ENCODE measurements at places on chromosomes 4 and X.

DNA sequence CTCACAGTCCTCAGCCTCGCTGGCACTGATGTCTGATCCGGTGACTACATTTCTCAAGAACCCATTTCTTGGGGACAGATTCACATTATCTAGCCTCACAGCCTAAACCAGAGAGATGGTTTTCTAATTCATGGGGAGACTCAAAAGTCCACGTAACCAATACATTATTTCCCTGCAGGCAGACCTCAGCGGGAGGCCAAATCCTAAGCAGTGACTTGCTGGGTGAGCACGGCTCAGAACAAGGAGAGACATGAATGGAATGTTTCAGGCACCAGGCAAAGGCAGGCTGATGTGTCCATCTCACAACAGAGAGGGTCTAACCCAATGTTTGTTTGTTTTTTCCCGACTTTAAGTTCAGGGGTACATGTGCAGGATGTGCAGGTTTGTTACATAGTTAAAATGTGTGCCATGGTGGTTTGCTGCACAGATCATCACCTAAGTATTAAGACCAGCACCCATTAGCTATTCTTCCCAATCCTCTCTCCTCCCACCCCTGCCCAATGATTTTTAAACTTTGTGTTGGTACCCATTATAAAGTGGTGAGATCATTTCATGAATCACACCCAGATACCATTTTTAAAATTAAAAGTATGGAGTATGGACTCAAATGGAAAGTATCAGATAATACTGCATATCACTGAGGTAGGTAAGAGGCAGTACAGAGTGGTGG, 53.3 kb downstream of the SCD5 start:
- peak; percentile 47 for DNase-seq

GRCh38 chrX:11757719-11758399, at the start of gene MSL3:
MSL3 (plus strand) TSS chrX:11758237; CDS start chrX:11758264, 27 bp downstream.
- DNase-seq = peak; percentile 84

GRCh38 chr4:68316193-68316969, 33.5 kb downstream of the YTHDC1 start:
- no peak for DNase-seq

GRCh38 chr4:114890773-114891172, 222.6 kb downstream of the NDST4 start:
- no peak for DNase-seq

DNA sequence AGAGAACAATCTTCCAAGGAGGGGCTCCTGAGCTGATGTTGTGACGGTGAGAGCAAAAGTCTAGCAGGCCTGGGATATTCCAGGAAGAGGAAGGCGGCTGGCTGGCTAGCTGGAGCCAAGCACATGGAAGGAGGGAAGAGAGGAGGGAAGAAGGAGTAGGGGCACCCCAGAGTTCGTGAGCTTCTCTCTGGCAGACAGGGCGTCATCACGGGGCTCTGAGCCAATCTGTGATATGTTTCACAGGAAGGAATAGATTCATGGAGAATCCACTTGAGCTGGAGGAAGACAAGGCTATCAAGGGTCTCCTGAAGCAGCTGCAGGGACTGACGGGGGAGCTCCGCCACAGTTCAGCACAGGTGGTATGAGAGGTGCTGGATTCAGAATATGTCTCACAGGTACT, 73.6 kb downstream of the DHRSX start:
- no peak for DNase-seq

- DNase-seq = no peak
These were observed 123.6 kb downstream of the RBM47 start for GRCh38 chr4:40506066-40506465.

DNA sequence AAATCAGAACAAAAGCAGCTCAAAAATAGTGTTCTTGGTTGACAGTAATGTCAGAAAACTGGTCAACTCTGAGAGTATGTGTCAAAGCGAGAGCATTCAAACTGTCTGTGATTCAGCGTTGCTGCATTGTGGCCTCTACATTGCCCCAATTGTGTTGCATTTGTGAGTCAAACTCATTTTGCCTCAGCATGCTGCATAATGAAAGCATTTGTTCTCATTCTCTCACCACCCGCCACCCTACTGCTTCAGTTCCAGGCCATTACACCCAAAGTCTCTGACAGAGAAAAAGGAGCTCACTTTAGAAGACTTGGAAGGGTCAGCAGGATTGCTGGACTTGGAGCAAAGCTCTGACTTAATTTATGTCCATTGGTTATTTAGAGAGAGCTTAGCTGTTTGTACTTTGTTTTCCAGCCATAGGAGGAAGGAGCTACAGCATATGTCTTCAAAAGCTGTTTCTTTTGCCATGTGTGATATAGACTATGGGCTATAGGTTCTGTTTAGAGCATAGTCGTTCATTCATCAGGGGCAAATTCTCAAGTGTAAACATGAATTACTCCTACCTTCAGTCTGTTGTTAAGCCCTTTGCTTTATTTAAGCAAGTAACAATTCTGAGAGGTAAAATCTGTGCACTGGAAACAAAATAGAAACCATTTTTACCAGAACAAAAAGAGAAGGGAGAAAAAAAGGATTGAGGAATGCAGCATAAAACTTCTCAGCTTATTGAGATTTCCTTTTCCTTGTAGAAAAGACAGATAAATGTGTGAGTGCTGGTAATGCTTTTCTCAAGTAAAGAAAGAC, 153.4 kb upstream of the ANK2 start:
- DNase-seq = no peak

DNA sequence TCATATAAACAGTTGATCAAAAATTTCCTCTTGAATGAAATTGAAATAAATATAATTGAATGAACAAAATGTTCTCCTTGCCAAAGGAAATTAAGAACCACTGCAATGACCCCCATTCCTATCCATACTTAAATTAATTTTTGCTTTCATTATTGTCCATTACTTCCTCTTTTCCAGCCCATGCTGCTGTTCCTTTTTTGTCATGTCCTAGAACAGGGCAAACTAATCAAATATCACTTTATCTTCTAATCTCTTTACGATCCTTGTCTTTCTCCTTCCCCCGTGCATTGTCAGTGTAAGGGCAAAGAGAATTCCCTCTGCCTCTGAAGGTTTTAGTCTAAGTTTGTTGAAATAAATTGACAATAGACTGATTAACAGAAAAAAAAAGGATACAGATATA, 203.0 kb downstream of the CENPC start:
- DNase-seq = no peak

GRCh38 chrX:8067754-8068462, 103.2 kb downstream of the VCX2 start:
- DNase-seq = no peak

GRCh38 chr4:8832113-8832915, 39.3 kb downstream of the HMX1 start:
- no peak for DNase-seq

GRCh38 chrX:42948723-42949657, 171.0 kb upstream of the PPP1R2C start:
- no peak for DNase-seq

GRCh38 chr4:66357316-66357715, 687.0 kb upstream of the EPHA5 start:
- no peak for DNase-seq

- no peak for DNase-seq
These were observed 22.9 kb downstream of the PDGFC start for GRCh38 chr4:156948738-156949137.

DNA sequence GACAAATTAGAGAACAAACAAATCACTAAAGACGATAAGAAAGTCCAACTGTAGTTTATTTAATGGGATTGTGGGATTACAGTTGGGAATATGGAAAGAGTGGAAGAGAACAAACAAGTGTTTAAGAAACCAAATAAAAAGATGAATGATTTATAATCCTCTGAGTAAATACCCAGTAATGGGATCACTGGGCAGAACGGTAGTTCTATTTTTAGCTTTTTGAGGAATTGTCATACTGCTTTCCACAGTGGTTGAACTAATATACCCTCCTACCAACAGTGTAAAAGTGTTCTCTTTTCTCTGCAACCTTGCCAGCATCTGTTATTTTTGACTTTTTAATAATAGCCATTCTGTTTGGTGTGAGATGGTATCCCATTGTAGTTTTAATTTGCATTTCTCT, 15.0 kb downstream of the C4orf51 start:
- DNase-seq = no peak

DNA sequence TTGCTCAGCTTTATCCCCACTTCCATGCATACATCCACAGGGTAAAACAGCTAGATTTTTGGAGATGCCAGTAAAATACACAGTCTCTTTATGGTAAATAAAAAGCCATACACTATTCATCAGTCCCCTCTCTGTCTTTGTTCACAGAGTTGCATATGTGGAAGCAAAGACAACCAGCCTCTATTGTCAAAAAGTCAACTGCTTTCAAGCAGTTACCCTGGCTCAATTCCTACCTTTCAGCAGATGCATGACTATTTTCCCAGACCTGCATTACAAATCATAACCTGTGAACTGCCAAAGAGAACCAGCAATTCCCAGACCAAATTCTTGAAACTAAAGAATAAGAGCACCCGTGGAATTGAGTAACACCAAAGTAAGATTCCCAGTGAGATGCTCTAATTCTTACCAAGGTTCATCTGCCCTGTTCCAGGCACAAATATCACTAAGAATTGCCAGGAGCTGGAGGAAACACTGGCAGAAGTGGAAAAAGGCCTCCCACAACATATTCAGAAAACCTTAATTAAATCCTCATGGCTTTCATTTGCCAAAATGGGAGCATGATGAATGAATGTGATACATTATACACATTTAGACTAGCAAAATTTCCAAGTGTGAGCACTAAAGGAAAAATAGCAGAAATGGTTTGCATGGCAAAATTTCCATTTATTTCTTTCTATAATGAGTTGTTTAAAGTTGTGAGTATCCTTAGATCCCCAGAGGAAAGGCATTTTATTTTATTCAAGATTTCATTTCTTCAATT, 391.2 kb upstream of the ADGRL3 start:
- no peak for DNase-seq

- no peak for DNase-seq
These were observed 3.8 kb downstream of the CXCL8 start for GRCh38 chr4:73744203-73744602.

- no peak for DNase-seq
These were observed 40.5 kb upstream of the FAM120C start for GRCh38 chrX:54223581-54223980.

GRCh38 chr4:43816116-43816515, 632.5 kb downstream of the KCTD8 start:
- no peak for DNase-seq

- peak; percentile 55 for DNase-seq
These were observed 46.3 kb downstream of the ATP10D start for GRCh38 chr4:47531241-47531953.

DNA sequence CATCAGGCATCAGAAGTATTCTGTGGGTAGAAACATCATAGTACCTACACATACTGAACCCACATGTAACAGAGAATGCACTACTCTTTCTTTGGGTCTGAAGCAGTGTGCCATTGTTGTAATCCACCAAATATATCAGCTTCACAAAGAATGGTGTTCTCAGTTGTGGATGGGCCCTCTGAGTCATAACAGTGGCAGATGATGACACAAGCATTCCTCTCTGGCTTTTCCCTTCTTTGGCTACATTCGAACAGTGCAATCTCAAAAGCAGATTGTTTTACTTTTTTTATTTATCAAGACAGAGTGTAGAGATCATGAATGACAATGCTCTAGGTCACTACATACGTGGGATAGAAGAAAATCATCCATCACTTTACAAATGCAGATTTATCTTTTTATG, 247.2 kb upstream of the EPHA5 start:
- no peak for DNase-seq

- no peak for DNase-seq
These were observed 151.1 kb downstream of the PJA1 start for GRCh38 chrX:69014200-69014599.

- DNase-seq = no peak
These were observed 221.0 kb downstream of the PALLD start for GRCh38 chr4:168717847-168718246.

DNA sequence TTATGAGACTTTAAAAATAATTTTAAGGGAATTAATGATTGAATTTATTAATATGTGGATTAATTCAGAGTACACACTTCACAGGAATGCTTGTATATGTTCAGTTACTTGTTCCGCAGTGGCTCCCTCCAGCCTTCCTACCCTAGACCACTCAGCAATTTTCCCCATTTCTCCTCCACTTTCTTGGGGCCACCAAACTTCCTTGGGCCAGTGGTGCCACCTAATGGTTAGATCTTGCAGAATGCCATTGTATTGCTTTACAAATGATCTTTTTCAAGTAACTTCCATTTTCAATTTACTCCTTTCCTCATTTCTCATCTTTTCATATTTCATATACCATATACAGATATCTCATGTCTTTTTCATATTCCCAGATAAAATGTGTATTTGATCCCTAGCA, 3.6 kb upstream of the RNF175 start:
- DNase-seq = no peak

DNA sequence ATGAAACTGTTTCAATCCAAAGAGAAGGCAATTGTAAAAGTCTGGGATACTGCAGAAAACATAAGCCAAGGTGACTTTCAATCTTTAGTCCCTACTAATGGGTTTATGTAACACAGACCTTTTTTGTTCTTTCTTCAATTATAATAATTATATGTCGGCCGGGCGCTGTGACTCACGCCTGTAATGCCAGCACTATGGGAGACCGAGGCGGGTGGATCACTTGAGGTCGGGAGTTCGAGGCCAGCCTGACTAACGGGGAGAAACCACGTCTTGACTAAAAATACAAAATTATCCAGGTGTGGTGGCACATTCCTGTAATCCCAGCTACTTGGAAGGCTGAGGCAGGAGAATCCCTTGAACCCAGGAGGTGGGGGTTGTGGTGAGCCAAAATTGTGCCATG, 489.8 kb upstream of the CTSO start:
- no peak for DNase-seq

DNA sequence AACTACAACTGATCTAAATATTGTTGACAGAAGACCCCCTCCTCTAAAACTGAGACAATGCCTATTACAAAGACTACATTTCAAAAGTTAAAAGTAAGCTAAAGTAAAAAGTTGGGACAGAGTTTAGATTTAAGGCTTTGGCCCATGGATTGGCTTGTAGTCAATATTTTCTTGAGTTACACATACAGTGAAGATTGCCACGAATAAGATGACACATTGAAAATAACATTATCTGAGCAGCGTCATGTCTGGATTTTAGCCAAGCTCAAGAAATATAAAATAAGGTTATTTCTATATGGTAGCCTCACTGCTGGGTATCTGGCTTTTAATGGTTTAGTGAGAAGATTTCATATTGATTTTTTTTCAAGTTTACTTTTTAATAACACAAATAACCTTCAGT, 266.2 kb upstream of the LDB2 start:
- no peak for DNase-seq

DNA sequence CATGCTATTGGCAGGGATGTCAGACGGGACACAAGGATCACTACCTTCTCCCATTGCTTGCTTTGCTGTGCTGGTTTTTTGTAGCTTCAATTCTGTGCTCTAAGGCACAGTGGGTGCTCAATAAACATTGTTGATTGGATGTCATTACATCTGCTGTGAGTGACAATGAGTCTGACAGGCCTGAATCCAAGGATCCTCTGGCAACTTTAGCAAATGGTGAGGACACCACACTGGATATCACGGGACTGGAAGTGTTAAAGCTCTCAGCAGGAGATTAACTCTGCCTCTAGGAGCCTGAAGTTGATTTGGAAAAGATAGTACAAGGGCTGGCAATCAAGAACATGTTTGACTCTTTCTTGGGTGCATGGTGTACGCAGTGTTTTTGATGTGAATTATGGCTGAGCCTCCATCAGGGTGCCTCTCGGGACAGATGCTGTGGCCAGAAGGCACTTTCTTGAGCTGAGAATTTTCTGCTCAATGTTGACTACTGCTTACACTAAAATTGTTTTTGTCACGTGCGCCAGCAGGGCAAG, 217.9 kb downstream of the ARAP2 start:
- DNase-seq = no peak

GRCh38 chrX:100328351-100328750, 81.7 kb downstream of the PCDH19 start:
- no peak for DNase-seq

Data from AG08396 (cell line).